ENCODE measurements at places on chromosomes 7 and 10. TPM values are rescaled to one million over a fixed set of nuclear protein-coding genes. Genes with fewer than 3 reads are reported as not detected.

- DNase-seq = no peak
Observed at GRCh38 chr10:15864419-15864818, 4.1 kb upstream of the MINDY3 start.

GRCh38 chr10:93068411-93069244 lies 5.1 kb upstream of the CYP26A1 start:
- peak; percentile 53 for DNase-seq

DNA sequence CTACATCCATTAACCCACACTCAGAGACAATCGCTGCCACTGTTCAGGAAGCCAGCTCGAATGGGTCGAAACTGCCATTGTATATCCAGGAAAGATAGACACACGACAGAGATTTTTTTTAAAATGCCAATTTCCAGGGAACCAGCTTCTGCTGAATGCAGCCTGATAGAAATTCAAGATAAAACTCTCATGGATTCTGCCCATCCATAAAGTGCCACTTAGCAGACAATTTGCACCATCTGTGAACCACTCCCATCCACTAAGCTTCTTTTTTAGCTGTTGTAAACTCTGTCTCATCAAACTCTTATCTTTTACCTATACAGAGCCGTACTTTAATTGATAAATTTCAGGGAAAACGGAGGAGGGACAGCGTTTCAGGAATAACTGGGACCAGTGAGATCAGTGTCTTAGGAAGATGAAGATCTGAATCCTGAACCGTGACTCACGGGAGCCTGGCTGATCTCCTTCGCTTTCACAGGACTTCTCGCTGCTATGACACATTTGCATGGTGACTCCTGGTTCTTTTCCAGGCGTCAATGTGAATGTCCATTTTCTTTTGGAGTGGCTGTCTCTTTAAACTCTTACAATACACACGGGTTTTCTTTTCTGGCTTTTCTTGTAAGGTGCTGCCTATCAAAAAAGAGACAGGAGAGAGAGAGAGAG lies 103.4 kb downstream of the FAM204A start:
- no peak for DNase-seq

The PALD1 gene
- total RNA-seq = 4.9 TPM

DNA sequence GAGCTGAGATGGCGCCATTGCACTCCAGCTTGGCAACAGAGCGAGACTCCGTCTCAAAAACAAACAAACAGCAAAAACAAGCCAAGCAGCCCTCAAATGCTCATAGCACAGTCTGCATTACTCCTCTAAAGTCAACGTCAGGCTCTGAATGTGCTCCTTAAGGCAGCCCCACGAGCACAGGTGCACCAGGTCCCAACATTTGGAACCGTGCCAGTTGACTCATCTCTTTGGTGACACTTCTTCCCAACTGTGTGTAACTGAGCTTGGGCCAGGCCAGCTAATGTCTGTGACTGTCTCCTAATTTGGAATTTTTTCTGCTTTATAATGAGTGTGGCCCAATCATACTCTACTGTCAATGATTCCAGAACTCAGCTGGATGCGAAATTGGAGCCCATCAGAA lies 66.3 kb upstream of the EFCAB10 start:
- DNase-seq = no peak

GRCh38 chr10:128414568-128414967 lies 288.3 kb upstream of the MKI67 start:
- DNase-seq = peak; percentile 26

GRCh38 chr10:92530891-92531535 lies 42.9 kb downstream of the IDE start:
- DNase-seq = no peak

- DNase-seq = no peak
Observed at GRCh38 chr10:128780156-128780761, 654.0 kb upstream of the MKI67 start.

The ANKRD30A gene
- total RNA-seq = not detected

DNA sequence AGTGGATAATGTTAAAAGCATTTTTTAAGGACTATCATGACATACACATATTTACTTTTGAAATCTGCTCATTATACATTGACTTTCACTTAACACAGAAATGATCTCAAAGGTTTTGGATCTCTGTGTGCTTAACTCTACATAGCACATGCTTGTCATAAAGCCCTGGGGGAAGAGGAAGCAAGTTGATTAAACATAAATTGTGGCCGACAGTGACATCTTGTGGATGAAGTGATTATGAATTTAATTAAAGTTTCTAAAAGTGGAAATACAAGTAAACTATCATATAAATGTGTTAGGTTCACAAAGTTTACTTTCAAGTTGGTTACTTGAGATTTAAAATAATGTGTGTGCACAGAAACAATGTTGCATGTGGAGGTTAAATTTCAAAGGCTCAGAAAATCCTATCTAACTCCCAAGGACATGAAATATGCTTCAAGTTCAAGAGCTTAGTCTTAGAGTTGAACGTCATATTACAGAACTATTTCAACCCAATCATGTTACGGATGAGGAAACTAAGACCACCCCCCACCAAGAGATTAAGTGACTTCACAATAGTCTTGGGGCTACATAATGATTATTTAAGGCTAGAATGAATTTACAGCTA lies 1247.8 kb downstream of the GATA3 start:
- no peak for DNase-seq

DNA sequence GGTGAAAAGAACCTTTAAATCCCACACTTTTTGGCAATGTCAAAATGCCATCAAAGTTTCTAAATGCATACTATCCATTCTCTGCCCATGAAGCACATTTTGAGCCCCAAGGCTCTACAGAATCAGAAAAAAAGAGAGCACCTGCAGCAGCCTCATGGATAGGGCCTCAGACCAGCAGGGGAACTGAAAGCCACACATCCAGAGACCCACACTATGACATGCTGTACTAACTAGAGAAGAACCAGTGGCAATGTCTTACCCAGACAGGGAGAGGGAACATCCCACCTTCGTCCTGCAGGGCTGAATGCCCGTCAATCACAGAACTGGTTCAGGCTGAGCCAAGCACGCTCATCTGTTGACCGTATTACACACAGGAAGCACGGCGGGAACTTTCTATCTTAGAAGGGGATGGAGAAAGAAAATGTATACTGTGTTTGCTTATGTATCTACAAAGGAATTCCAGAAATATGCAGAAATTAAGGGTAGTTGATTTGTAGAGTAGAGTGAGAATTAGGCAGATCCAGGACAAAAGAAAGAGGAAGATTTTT lies 237.2 kb downstream of the GLI3 start:
- DNase-seq = no peak

- DNase-seq = no peak
Observed at GRCh38 chr10:123784646-123785045, 107.0 kb downstream of the CPXM2 start.

GRCh38 chr7:133609806-133610205 lies 356.9 kb downstream of the EXOC4 start:
- DNase-seq = no peak

- no peak for DNase-seq
Observed at GRCh38 chr10:14184841-14185315, 145.8 kb downstream of the FRMD4A start.

The KCNH2 gene
- total RNA-seq = 119 TPM

- DNase-seq = peak; percentile 57
Observed at GRCh38 chr7:44308596-44309270, 16.7 kb downstream of the CAMK2B start.

GRCh38 chr10:122281018-122281626 lies 10.0 kb downstream of the BTBD16 start:
- DNase-seq = no peak

The CYP26A1 gene
- not detected for total RNA-seq

- DNase-seq = no peak
Observed at GRCh38 chr7:30996256-30996655, 32.5 kb downstream of the GHRHR start.

DNA sequence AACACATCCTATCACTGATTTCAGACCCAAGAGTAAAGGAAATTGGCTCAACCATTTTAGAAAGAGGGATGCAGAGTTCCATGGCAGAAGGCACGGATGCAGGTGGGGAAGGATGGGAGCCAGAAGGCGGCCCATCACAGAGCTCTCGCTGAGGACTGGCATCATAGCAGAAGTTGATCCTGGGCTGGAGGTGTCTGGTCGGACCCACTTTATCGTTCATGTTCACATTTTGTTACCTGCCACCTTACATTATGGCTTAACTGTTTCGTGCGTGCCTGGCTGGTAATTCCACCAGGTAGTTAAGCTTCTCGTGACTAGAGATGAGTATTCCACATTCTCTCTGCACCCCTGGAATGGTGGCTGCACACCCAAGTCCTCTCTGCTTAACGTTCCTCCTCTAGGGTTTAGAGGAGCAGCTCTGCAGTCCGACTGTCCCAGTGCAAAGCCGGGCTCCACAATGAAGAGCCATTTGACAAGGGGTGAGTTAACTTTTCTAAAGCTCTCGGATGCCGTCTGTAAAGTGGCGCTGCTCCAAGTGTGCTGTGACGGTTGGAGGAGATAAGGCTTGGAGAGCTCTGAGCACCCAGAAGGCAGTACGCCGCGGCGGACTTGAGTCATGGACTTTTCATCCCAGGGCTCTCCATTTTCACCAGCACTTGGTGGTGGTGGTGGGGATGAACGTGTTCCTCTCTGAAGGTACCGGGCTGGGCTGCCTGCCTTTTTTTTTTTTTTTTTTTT lies 157.1 kb upstream of the SHH start:
- no peak for DNase-seq

The ADAM22 gene
- 1.9 TPM for total RNA-seq

The ANXA8L1 gene
- total RNA-seq = 12.5 TPM

DNA sequence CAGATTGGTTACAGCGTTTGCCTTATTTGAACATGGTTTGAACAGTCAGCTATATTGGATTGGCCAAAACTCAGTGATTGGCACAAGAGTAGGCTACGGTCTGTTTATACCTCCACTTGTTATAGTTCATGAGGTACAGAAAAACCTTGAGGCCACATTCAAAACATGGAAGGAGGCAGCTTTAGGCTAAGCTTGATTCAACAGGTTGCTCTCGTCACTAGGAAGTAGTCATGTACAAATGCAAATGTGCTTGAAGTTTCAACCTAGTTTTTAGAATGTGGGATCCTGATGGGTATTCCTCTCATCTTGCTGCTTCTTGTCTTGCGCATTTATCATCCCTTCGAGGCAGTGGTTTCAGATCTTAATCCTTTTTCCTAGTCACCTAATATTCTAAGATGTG lies 132.1 kb downstream of the MGMT start:
- no peak for DNase-seq

GRCh38 chr7:130961128-130961601 lies 227.2 kb upstream of the KLF14 start:
- DNase-seq = no peak

GRCh38 chr7:115146148-115146547 lies 224.3 kb downstream of the MDFIC start:
- DNase-seq = no peak

DNA sequence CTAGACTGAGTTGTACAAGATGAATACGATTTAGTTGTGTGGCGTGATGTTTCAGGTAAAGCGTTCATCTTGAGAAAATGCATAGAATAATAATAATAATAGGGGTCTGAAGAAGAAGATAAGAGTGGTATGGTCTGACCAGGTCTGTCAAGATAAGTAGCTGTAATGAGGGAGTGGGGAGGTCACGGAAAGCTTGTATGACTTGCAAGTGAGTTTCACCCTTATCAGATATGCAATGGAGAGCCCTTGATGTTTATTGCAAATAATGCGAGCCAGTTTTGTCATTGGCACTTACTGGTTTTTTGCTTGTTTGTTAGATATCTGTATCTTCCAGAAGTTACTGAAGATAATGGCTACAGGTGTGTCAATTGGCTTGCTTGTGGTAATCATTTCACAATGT lies 611.5 kb downstream of the CNTNAP2 start:
- no peak for DNase-seq

DNA sequence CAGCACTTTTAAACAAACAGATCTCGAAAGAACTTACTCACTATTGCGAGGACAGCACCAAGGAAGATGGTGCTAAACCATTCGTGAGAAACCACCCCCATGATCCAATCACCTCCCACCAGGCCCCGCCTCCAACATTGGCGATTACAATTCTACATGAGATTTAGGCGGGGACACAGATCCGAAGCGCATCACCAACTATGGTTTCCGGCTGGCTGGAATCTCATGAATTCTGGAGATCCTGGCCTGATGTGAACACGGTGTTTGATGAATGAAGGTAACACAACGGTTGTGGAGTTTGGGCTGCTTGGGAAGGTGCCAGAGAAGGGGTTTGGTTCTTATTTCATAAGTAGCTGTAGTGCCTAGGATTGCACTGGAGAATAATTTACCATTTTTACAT lies 216.7 kb downstream of the EMX2 start:
- peak; percentile 50 for DNase-seq

- no peak for DNase-seq
Observed at GRCh38 chr10:103800789-103801540, 54.4 kb downstream of the SH3PXD2A start.

GRCh38 chr7:76054123-76055120 lies 6.5 kb downstream of the MDH2 start:
- DNase-seq = no peak

- DNase-seq = no peak
Observed at GRCh38 chr7:70047891-70048448, 449.7 kb downstream of the AUTS2 start.

The PDK4 gene
- total RNA-seq = 712 TPM

- no peak for DNase-seq
Observed at GRCh38 chr7:54897891-54898290, 120.9 kb upstream of the EGFR start.

The MNX1 gene
- total RNA-seq = not detected

DNA sequence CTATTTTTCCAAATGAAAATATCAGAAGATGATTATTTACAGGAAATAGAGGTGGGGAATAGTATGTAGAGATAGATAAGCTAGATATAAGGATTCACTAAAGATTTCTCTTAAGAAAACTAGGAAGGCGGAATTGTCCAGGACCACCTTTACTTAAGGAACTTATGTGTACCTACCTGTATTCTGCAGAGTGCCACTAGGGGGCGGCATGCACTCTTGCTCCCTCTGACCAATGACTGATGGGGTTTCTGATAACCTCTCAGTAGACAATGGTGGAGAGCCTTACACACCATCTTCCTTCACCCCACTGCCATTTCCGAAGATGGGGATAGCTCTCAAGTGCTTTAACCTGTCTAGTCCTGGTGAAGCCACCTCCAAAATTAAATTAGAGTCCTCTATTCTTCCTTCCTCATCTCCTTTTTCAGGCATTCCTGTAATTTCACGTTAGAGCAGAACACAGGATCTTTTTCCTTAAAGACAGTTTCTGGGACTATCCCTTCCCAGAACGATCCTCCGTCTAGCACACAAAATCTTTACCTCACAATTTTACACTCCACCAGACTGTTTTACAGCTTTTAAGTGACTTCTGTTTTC lies 453.1 kb downstream of the SORCS1 start:
- no peak for DNase-seq

The HOXA5 gene
- 0.96 TPM for total RNA-seq

Data from right atrium auricular region (tissue), 2 donors.